ENCODE measurements at places on chromosomes 12 and 14. TPM values are rescaled to one million over a fixed set of nuclear protein-coding genes. Genes with fewer than 3 reads are reported as not detected.

Gene TOMM20L
- not detected for total RNA-seq

- no peak for DNase-seq
Measured at GRCh38 chr12:52089491-52089890, 10.0 kb downstream of the SMIM41 start.

- peak; percentile 20 for DNase-seq
Measured at GRCh38 chr12:20646239-20646827, 48.8 kb upstream of the SLCO1C1 start.

Gene OR6C2
- not detected for total RNA-seq

Gene KRT72
- total RNA-seq, result not detected

DNA sequence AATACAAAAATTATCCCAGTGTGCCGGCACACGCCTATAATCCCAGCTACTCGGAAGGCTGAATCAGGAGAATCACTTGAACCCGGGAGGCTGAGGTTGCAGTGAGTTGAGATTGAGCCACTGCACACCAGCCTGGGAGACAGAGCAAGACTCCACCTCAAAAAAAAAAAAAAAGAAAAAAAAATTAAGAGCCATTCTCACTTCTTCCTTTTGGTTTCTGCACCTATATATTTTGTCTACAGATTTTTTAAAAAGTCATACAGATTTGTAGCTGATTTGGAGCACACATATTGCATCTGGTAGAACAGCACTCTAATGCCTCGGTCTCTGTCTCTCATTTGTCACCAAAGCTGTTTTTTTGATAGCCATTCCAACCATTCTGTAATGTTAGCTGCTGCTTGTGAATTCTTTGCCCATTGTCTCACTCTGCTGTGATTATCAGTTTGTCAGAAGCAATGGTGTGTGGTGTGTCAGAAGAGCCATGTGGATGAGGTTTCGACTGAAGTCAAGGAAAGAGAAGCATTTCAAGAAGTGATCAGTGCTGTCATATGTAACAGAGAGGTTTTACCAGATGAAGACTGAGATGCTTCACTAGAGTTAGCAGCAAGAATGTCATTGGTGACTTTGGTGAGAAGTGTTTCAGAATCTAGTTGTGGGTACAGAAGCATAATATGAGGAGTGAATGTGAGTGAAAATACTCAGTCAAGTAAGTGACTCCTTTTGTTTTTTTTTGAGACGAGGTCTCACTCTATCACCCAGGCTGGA lies 8.7 kb upstream of the KTN1 start:
- DNase-seq, result no peak

DNA sequence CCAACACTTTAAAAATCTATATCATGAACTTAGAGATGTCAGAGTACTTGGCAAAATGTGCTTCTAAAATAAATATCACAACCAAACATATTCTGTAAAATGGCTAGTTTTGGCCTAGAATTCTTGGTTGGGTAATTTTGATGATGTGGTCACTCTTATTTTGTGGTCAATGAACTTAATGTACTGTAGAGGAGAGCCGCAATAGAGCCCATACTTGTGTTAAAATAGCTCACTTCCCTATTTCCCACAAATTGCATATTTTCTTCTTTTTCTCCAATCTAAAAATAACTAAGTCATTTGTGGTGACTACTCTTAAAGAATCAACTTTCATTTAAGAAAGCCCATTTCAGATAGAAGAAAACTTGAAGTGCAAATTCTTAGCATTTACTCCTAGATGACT lies 619.4 kb downstream of the CCER1 start:
- DNase-seq, result no peak

- no peak for DNase-seq
Measured at GRCh38 chr12:54407183-54407905, 11.7 kb downstream of the ITGA5 start.

Gene PTPRR
- total RNA-seq, result 0.15 TPM

GRCh38 chr14:99333841-99334635 lies 62.0 kb upstream of the BCL11B start:
- no peak for DNase-seq

Gene FSCB
- total RNA-seq, result not detected

- no peak for DNase-seq
Measured at GRCh38 chr12:27919671-27920235, 52.8 kb downstream of the PTHLH start.

DNA sequence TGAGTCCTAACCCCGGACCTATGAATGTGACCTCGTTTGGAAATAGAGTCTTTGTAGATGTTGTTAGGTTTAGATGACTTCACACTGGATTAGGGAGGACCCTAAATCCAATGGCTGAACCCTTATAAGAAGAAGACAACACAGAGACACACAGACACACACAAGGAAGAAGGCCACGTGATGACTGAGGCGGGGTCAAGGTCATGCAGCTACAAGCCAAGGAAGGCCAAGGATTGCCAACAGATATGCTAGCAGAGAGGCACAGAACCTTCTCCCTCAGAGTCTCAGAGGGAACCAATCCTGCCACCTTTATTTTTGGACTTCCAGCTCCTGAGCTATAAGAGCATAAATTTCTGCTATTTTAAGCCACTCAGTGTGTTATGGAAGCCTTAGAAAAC lies 31.8 kb downstream of the LTBP2 start:
- DNase-seq, result no peak

- DNase-seq, result no peak
Measured at GRCh38 chr12:114850661-114851275, 166.8 kb upstream of the TBX3 start.

Gene TMEM179
- total RNA-seq, result 0.53 TPM

Gene EIF2B2
- total RNA-seq, result 118 TPM

Gene ITPK1
- total RNA-seq, result 36.3 TPM

Gene ADSS1
- 4.7 TPM for total RNA-seq

- no peak for DNase-seq
Measured at GRCh38 chr12:14698555-14698954, 2.2 kb upstream of the GUCY2C start.

- no peak for DNase-seq
Measured at GRCh38 chr12:16857456-16857923, 251.5 kb upstream of the LMO3 start.

- DNase-seq, result no peak
Measured at GRCh38 chr12:64688219-64688618, 71.0 kb downstream of the GNS start.

GRCh38 chr14:99820702-99821331 lies 27.6 kb downstream of the EML1 start:
- no peak for DNase-seq

Gene A2M
- total RNA-seq, result 74.4 TPM

GRCh38 chr14:83923842-83924241 lies 1606.1 kb upstream of the FLRT2 start:
- DNase-seq, result no peak

- DNase-seq, result no peak
Measured at GRCh38 chr14:95046711-95047681, 110.3 kb downstream of the DICER1 start.

Gene RBM23
- 65.2 TPM for total RNA-seq

Gene SLCO1B1
- total RNA-seq, result not detected

DNA sequence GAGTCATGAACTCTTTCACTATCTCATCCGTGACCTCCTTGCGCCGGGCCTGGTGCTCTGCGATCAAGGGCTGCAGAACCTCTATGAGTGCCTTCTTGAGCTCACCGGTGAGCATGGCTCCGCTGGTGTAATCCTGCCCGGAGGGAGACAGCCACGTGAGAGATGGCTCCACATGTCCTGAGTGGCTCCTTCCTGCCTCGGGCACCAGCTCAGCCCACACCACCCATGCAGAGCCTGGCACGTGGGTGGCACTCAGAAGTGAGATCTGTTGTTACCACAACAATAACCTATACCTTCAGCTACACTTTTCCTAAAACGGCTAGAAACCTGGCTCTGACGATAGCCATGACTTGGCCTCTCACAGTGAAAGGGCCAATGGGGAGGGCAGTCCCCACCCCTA lies 11.8 kb downstream of the SLC25A47 start:
- DNase-seq, result no peak

DNA sequence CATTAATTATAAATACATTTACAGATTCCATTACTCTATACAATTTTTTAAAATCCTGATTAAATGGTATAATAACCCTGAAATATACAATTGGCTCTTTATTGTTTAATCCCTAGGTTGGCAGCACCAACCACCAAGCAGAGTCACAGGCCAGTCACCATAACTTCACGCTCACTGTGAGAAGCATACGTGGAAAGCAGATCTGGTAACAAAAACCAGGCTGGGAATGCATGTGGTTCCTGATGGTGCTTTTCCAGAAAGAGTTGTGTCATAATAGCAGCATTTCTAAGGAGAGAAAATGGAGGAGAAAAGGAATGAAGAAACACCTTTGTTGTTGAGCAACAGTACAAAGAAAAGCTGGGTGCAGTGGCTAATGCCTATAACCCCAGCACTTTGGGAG lies 66.1 kb downstream of the SIX6 start:
- DNase-seq, result no peak

- no peak for DNase-seq
Measured at GRCh38 chr12:113500782-113501311, 29.2 kb upstream of the LHX5 start.

- DNase-seq, result no peak
Measured at GRCh38 chr12:110373425-110373824, 30.1 kb downstream of the ANAPC7 start.

Gene AKAP5
- total RNA-seq, result 0.48 TPM

Gene ARHGAP9
- 0.24 TPM for total RNA-seq

GRCh38 chr12:122730215-122731014 lies at the start of gene HCAR1:
HCAR1 (minus strand) TSS chr12:122730844; CDS start chr12:122730339, 505 bp downstream.
- no peak for DNase-seq

GRCh38 chr12:15268927-15269552 lies 47.8 kb upstream of the RERG start:
- peak; percentile 20 for DNase-seq

- DNase-seq, result no peak
Measured at GRCh38 chr12:13156277-13156676, 40.2 kb upstream of the EMP1 start.

DNA sequence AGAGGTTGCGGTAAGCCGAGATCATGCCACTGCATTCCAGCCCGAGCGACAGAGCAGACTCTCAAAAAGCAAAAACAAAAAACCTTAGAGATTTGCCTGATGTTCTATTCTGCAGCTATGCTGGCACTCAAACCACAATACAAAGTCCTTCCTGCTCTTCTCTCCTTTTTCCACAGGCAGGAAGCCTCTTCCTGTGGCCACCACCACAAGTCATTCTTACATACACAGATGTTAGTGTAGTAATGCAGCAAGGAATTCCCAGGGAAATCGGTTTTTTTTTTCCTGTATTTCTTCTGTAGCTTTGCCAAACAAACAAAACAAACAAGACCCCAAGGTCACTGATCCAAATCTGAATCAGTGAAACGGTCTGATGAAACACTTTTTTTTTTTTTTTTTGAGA lies 104.3 kb downstream of the FIGNL2 start:
- DNase-seq, result peak; percentile 89

Gene RTL1
- not detected for total RNA-seq

Gene SVOP
- not detected for total RNA-seq

DNA sequence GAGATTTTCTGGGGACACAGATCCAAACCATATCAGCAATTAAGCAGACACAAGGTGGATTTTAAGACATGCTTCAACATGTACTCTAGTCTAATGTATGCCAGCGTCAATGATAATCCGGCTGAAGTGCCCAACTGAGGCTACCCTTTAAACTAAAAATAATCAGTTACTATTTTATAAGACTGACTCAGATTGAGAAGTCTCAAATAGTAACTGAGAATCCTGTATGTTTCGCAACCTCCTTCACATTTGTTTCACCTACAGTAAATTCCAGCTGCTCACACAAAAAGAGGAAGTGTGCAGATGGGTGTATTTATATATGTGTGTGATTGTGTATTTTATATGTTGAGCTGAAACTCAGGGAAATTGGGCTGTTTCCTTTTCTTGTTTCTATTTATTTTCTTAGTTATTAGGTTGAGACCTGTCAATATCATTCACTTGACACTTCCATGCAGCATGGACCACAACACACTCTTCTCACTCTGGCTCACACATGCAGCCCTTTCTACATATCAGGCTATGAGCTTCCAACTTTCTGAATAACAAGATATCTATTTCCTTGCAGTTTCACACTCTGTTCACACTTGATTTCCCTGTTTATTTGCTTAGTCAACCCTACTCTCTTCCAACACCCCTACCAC lies 1224.9 kb upstream of the TMEM132C start:
- no peak for DNase-seq

Gene SYNDIG1L
- not detected for total RNA-seq

GRCh38 chr12:5524116-5524768 lies 92.3 kb downstream of the NTF3 start:
- DNase-seq, result no peak

Gene MSI1
- not detected for total RNA-seq

- DNase-seq, result no peak
Measured at GRCh38 chr12:47028981-47029708, 50.3 kb upstream of the PCED1B start.

Gene KRT80
- total RNA-seq, result 1.5 TPM

DNA sequence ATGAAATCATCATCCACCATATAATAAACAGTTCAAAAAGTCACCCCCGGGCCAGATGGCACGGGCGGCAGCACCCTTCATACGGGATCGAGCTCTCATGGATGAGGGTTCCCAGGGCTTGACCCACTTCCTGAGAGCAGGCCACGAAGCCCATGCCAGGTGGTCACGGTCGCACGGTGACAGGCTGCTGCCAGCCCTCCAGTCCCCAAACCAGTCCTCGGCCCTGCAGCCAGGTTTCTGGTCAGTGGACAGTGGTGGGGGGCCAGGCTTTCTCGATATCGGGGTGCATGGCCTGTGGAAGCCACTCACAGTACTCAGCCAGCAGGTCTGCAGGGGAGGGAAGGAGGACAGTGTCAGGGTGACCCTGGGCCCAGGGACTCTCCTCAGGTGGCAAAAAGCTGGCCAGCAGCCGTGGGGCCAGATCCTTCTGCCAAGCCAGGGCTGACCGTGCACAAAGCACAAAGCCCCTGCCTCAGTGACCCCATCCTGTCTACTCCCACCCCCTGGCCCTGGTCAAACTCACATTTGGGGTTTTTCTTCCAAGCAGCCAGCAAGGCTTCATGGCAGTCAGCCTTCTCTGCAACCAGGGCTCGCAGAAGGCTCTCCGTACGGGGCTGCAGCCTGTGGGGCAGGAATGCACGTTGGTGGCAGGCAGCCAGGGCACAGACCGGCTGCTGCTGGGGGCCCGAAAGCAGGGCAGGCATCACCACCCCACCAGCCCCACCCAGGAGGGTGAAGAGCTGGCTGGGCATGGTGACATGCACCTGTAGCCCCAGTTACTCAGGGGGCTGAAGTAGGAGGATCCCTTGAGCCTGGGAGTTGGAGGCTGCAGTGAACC lies 33.3 kb upstream of the UBC start:
- no peak for DNase-seq

DNA sequence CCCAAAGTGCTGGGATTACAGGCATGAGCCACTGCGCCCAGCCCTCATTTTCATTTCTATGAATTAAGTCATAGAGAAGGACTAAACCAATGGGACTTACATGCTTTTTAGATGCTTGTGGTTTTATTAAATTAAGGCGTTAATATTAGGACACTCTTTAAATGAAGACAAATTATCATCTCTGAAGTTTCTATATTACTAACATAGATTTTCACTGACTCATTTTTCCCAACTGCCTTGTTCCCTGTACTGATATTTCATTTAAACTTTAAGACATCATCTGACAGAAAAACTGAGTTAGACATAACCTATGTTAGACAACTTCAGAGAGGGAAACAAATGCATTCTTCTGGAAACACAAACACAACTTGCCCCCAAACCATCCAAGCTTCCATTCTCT lies 99.8 kb downstream of the BTG1 start:
- DNase-seq, result no peak

Gene ZC3H14
- 45.7 TPM for total RNA-seq

- DNase-seq, result no peak
Measured at GRCh38 chr12:92098594-92099380, 46.9 kb downstream of the BTG1 start.
